ENCODE measurements at places on chromosomes 5 and 9.

DNA sequence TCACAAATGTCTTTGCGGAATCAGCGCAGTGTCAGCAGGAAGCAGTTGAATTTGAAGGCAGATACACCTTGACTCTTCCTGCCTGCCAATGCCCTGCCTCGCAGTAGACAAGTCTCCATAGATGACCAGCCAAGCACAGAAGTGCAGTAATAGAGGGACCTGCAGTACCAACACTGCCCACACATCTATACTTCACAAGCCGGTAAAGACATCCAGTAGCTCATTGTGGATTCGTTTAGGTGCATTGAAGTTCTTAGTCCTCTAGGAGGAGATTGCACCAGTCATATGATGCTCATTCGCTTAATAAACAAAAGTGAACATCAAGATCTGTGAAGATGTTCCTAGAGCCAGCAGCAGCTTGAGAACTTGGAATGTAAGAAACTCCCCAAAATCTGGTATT, 7.1 kb upstream of the IFNA2 start:
- no peak for DNase-seq

DNA sequence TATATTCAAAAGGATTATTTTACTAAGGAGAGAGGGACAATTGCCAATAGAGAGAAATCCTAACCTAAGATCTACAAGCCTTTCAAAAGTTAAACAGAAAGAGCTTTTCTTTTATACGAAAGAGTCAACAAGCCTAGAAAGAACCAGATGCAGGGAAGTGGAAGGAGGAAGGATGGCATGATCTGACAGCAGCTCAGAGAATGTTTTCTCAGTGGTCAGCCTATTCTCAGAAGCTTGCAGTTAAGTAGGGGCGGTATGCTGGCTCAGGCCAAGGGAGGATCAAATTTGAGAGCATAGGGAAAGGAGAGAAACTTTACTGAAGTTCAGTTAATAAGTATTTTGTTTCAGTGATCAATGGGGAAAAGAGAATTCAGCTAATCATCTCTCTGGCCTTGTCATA, 88.0 kb upstream of the FTMT start:
- DNase-seq = no peak

- no peak for DNase-seq
These were observed 36.5 kb upstream of the LRRC14B start for GRCh38 chr5:154826-155225.

- DNase-seq = no peak
These were observed 442.7 kb downstream of the CDK5RAP2 start for GRCh38 chr9:120137186-120137840.

DNA sequence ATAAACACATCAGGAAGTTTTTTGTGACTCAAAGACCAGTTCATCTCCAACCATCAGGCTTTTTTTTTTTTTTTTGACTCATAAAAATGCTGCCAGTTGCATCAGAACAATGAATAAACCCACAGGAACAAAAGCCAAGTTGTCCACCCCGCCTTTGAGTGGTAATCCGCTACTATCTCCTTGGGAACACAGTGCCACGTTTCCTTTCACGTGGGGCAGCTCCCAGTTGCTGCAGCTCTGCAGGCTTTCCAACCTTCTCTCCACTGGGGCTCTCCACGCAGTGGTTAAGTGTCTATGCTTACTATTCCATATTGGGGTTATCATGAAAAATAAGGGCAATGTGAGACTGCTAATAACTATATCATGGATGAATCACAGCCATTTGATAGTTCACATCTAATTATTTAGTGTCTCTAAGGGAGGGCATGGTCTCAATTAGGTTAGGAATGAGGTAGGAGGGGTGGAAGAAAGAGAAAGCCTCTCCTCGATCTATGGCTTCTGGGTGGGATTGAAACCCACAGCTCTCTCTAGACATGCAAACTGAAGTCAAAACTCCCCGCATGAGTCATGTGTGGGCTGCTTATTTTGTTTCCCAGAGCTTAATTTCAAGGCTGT, 55.8 kb upstream of the ACTBL2 start:
- DNase-seq = no peak

DNA sequence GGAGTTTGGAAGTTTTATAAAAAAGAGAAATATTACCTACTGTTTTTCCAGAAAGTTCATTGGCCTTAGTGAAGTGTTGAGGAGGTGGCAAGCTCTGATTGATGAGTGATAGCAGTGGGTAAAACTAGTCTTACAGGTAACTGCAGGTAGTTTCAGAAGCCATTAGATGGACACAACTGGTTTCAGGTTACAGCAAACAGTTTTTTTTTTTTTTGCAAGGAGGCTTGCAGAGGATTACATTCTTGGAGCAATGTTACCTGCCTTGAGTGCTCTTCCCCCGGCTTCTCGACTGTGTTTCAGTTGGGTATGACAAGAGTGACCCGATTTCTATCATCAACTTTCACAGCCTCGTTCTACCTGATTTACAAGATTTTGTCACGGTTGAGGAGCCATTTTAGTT, 333.4 kb downstream of the YTHDC2 start:
- DNase-seq = no peak

All from activated naive CD4-positive, alpha-beta T cell treated with Interleukin-2 at 50 U/mL for 16 hours (primary cell).